Iris pigment epithelial cell (primary cell): ENCODE measurements at places on chromosomes 2 and 18.

DNA sequence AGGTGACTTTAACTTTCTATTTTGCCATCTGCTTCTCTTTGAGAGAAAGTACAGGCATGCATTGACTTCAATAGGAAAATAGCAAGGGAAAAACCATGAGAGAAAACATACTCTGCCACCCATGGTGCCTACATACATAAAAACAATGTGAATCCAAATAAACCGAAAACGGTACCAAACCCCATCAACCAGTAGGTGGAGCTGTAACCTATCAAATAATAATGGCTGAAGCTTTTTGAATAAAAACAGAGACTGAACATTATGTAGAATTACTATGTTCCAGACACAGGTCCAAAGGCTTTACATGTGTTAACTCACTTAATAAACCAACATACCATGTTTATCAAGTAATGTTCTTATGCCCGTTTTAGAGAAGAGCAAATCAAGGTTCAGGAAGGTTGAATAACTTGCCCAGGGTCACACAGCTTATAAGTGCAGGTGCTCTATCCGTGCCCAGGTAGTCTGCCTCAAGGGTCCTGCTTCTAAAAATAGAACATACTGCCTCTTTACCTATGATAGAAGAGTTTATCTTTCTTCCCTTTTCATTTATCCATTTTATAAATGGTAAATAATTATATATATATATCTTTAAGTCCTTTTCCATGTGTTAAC lies 293.9 kb upstream of the SYT4 start:
- peak; percentile 49 for DNase-seq

DNA sequence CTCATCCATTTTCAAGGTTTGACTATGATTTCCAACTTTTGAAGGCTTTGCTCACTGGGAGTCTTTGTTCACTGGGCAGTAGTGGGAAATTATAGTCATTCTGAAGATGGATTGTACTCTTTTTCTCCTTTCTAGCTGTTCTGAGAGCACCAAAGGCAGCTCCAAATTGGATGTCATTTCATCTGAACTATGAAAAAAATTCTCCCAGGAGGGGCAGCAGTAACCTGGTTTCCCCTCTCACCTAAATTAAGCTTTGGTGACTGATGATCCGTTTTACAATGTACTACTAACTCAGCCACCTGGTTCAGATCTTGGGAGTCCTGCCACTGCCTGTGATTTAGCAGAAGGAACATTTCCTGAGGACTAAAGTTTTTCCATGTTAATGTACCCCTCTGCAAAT lies 17.6 kb downstream of the ARHGEF33 start:
- no peak for DNase-seq

GRCh38 chr2:72147303-72147971 lies at the start of gene CYP26B1:
Gene CYP26B1 (minus strand): TSS chr2:72147862. CDS start chr2:72147834, 28 bp downstream.
- no peak for DNase-seq

DNA sequence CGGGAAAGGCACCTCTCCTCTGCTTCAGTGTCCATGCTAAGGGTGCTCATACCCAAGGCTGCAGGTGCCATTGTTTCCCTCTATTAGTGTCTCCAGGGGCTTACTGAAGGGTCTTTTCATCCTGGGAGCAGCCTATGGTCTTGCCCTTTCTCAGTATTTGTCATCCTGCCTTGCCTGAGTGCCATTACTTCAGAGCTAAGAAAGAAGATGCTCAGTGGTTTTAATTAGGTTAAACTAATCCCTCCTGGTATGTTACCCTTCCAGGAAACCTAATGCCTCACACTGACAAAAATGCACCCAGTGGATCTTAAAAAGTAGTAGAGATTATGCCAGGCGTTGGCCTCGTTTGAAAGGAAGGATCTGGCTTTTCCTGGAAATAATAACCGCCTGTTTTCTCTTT lies 151.4 kb downstream of the LRRTM1 start:
- no peak for DNase-seq

GRCh38 chr2:202196727-202197126 lies 41.7 kb downstream of the SUMO1 start:
- no peak for DNase-seq

GRCh38 chr18:73479477-73479876 lies 611.7 kb upstream of the NETO1 start:
- DNase-seq: no peak

- DNase-seq: peak; percentile 68
These were observed 242.8 kb upstream of the RBMS1 start for GRCh38 chr2:160736148-160737028.

- DNase-seq: no peak
These were observed 846.7 kb downstream of the BCL11A start for GRCh38 chr2:59706729-59707128.

- no peak for DNase-seq
These were observed 154.7 kb downstream of the RBM43 start for GRCh38 chr2:151106805-151107506.

- no peak for DNase-seq
These were observed 39.7 kb downstream of the L3MBTL4 start for GRCh38 chr18:6374935-6375529.

DNA sequence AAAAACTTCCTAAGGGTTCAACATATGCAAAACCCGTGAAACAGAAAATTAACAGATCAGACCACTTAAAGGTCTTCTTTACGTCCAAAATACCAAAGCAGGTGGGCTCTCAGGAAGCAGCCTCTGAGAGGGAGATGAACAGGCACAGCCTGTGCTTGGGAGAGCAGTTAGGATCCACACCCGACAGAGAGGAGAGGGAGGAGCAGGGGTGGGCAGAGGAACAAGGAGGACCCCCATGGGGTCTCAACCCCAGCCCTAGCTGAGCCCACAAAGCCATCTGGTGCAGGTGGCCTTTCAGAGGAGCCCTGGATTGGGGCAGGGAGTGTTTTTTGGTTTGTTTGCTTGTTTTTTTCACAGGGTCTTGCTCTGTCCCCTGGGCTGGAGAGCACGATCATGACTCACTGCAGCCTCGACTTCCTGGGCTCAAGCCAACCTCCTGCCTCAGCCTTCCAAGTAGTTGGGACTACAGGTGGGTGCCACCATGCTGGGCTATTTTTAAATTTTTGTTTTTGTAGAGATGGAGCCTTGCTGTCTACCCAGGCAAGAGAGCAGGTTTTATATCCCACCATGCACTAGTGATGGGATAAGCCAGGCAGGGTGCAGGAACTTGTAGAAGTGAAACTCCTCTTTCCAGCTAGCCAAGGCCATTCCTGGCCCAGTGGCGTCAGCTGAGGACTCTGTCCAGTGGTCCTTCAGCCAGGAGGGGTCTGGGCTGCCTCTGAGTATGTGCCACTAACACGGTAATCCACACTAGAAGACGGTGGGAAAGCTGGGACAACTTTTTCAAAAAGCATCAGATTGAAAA lies 154.1 kb upstream of the HDAC4 start:
- DNase-seq: no peak

DNA sequence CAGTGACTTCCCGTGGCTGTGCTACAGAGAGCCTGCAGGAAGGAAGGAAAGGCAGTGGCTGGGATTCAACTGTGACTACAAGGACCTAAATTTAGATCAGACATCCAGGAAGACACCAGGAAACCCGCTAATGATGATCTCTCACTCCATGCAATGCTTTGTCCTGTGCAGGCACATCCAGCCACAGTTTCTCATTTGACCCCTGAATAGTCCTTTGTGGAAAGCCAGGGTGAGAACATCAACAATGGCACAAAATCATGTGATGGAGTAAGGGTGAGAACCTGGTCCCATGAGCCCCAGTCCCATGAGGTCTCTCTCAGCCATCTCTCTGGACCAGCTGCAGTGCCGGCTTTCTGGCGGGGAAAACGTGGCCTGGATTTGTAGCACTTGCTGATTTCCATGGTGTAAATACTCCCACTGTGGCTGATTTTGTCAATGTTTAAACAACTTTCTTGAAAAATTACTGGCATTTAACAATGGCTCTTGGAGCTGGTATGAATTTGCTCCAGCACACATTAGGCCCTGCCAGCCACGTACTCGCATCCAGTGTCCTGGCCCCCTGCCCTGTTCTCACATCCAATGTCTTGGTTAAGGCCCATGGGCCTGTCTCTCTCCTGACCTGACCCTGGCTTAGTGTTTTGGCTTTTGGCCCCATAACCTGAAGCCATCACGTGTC lies 159.0 kb upstream of the HAAO start:
- DNase-seq: no peak

GRCh38 chr2:238434846-238435751 lies 8.4 kb downstream of the ASB1 start:
- peak; percentile 48 for DNase-seq

- peak; percentile 93 for DNase-seq
These were observed 115.1 kb upstream of the GPC1 start for GRCh38 chr2:240320204-240320993.

- DNase-seq: no peak
These were observed 41.7 kb downstream of the AGAP1 start for GRCh38 chr2:235535423-235536130.

DNA sequence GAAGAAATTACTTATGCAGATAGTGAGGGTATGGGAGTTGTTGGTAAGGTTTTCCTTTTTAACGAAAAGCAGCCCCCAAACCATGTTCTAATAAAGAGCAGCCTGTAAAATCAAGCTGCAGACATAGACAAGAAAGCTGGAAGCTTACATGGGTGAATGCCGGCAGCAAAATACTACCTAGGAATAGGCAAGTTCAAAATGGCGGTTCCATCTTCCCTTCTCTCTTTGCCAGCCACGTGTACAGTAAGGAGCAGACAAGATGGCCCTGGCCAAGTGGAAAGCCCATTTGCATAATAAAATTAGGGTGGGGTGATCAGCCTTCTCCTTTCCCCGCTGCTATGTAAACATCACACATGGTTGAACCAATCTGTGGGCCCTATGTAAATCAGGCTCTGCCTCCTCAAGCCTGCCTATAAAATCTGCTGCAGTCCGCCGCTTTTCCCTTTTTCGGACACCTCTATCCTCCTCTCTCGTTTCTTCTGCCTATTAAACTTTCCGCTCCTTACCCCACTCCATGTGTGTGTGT lies 155.0 kb downstream of the ZBTB7C start:
- DNase-seq: no peak

- peak; percentile 60 for DNase-seq
These were observed 214.6 kb downstream of the TRIB2 start for GRCh38 chr2:12931186-12931844.

GRCh38 chr2:162126527-162126926 lies 25.5 kb downstream of the GCG start:
- no peak for DNase-seq

DNA sequence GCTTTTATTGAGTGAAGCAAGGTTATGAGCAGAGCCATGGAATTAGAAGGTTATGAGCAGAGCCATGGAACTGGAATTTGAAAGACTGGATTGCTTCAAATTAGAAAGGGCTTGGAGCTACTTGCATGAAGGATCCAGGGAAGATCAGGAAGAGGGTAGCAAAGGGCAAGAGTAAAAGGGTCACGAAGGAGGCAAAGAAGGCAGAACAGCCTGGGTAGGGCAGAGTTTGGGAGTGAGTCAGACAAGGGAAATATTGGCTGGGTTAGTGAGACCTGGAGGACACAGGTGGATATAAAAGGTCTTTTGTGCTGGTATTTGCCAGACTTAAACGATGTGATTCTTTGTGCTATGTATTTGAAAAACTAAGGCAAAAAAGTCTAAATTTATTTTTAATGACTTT lies 65.0 kb downstream of the SEMA4F start:
- DNase-seq: no peak

GRCh38 chr2:236010920-236011685 lies 157.1 kb downstream of the GBX2 start:
- no peak for DNase-seq

- DNase-seq: no peak
These were observed 51.4 kb upstream of the YPEL5 start for GRCh38 chr2:30095402-30095801.

- peak; percentile 78 for DNase-seq
These were observed 19.8 kb downstream of the MYL12B start for GRCh38 chr18:3281456-3282400.

DNA sequence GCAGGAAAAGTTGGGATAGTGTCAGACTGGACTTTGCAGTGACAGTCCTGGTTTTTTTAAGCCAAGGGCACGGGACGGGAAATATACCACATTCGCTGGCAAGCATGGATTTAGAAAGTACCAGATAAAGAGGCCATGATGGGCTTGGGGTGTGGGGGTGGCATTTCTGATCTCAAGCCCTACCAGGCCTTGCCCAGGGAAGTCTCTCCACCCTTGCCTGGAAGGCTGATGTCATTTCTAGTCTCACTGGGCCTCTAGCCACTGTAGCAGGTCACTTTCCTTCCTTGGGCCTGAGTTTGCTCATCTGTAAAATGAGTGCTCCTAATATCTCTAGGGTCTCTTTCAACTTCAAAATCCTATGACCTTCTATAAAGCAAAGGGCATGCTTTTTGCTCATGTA lies 1.8 kb downstream of the ZBTB7C start:
- no peak for DNase-seq

GRCh38 chr2:131077966-131078365 lies 15.3 kb downstream of the FAM168B start:
- DNase-seq: no peak

DNA sequence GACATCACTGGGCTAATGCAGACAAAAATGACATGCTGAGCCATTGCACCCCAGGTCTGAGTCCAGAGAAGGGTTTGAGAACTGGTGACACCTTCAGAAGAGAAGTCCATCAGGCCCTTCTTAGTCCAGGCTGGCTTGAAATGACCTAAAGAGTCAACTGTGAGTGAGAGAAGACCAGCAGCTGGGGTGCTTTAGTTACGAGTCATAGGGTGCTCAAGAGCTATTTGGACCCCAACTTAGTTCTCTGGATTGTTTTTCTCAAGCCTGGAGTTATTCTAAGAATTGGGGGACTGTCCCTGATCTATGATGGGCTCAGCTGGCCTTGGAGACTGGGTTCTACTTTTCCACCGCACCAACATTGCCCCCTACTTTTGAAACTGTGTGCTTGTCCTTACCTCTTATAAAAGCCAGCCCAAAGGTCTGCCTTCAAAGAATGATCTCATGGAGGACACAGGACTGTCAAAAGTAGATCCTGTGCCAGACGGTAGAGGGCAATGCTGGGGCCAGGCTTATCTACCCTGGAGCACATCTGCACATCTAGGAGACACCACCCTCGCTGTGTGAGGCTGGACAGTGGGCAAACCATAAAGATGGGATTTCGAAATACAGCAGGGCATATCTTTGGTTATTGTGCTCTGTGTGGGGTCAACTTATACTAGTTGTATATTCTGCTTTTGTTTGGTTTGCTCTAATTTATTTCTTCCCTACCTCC lies 333.0 kb upstream of the SLC14A2 start:
- DNase-seq: no peak

DNA sequence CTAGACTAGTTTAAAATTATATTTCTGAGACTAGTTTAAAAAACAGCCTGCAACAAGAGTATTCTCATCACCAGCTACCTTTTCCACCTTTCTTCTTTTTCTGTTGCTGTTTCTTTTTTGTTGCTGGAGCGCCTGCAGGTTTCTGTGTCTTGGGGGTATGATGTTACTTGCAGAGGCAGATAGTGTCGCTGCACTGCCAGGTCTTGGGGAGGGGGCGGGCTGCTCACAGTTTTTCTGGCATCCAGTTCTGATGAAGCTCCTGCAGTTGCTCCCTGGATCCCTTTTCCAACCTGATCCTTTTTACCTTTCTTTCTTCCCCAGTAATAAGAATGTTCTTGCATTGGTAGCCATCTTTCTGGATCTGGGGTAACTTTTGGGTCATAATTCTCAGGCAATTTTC lies 8.0 kb upstream of the C18orf32 start:
- no peak for DNase-seq

GRCh38 chr2:238157506-238158017 lies 1.2 kb upstream of the ERFE start:
- no peak for DNase-seq

- DNase-seq: peak; percentile 42
These were observed 125.8 kb downstream of the UBE2E3 start for GRCh38 chr2:181106229-181106628.
